Stimulated activated CD4-positive, alpha-beta T cell treated with anti-CD3 and anti-CD28 coated beads, Interleukin-4, amount 100 ng/mL, for 1 hour (primary cell): ENCODE measurements at places on chromosomes 11 and 22.

DNA sequence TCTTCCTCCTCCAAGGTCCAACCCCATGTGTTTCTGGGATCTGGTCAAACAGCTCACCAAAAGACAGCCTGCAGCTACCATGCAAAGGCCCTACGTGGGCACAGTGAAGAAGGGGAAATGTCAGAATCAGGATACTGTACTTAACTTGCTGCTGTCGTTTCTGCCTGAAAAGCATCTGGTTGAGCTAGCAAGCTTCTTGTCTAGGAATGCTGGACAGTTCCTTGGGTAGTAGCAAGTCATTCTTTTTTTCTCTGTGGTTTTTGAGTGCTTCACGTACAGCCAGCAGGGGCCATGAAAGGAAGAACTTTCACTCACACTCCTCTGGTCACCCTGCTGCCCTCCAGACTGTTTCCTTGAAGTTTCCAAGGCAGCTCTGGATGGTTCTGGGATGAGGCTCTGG is 24.7 kb downstream of the RCOR2 start:
- DNase-seq: no peak

- DNase-seq: no peak
Measured at GRCh38 chr11:110621826-110622225, 90.4 kb downstream of the ARHGAP20 start.

DNA sequence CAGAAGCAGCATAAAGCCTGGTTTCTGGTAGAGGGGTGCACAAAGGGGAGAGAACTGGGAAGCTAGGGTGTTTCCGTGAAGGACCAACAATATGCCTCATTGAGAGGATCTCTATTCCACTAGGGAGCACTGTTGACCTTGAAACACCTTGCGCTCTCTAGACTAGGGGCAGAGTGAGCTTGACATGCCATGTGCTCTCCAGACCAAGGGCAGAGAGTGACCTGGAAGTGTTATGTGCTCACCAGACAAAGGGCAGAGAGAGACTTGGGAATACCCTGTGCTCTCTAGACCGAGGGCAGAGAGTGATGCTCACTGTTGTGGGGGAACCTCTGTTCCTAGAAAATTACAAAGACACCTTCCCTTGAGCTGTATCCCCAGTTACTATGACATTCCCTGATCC is 15.2 kb upstream of the EI24 start:
- no peak for DNase-seq

DNA sequence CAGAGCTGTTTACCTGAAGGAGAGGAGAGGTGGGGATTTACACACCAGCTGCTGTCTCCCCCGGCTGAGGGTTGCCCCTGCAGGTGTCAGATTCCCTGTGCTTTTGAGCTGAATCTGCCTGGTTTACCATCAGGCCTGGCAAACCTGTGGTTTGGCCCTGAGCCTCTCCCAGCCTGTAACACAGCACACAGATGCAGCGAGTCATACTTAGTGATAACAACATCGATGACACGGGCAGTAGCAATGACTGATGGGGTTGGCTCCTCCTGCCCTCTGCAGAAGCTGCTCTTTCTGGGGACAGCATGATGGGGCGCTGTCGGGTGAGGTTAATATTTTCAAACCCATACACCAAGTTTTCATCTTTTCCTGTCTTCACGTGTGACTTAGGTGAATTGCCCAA is 380.0 kb upstream of the B3GAT1 start:
- DNase-seq: no peak

- DNase-seq: no peak
Measured at GRCh38 chr11:18222814-18223421, 13.7 kb downstream of the SAA4 start.

DNA sequence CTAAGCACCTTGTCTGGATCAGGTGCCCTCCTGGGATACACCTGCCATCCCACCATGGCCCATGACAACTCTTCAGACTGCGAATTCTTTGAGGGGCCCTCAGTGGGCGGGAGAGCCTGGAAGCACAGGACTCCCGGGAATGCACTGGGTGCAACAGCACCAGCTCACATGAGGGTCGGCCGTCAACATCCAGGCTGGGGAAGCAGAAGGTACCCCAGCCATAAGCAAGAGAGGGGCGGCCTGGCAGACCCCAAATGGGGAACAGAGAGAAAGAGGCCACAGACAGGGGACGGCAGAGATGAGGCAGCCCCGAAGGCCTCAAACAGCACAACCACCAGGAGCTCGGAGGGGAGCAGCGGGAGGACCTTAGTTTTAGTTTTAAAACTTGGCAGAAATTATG is 94.4 kb downstream of the PHF21B start:
- DNase-seq: no peak

- DNase-seq: no peak
Measured at GRCh38 chr11:65806979-65807378, 20.1 kb downstream of the OVOL1 start.

DNA sequence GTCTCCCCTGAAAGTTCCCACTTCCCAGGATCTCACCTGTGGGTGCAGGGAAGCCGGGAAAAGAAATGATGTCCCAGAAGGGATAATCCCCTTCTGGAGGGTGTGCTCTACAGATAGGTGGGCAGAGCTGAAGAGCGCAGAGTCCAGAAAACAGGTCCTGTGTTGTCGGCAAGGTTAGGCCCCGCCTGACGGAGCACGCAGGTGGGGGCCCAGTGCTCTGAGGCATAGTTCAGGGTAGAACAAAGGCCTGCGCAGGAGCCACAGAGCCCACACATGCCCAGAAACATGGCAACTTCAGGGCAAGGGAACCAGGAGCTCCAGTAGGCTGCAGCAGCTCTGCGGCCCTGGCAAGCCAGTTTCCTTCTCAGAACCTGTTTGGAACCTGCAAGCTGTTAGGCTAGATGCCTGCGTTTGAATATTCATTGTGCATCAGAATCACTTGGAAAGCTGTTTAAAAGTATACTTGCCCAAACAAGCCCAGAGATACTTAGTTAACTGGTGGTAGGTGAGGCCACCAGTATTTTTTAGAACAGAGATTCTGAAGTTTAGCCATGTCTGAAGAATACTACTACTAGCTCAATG is 386.6 kb downstream of the BUD13 start:
- DNase-seq: no peak

DNA sequence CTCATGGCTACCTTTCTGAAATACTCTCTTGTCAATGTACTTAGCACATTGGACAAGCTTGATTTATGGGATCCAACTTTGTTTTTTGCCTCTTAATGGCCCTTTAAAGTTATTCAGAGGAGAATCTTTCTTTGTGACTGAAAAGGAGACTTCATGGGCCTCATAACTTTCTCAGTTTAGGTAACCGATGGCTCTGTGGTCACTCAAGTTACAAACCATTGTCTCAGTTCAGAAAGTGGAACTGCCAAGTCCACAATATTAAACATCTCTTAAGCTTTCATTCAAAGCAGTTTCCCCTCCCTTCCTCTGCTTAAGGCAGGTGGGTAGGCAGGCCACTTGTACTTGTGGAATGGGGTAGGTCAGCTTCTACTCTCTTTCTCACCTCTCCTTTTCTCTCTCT is 12.3 kb upstream of the ARL14EP start:
- no peak for DNase-seq

- DNase-seq: no peak
Measured at GRCh38 chr11:34006876-34007275, 44.7 kb upstream of the CAPRIN1 start.

GRCh38 chr22:39070186-39070585 is 6.9 kb upstream of the APOBEC3G start:
- no peak for DNase-seq

DNA sequence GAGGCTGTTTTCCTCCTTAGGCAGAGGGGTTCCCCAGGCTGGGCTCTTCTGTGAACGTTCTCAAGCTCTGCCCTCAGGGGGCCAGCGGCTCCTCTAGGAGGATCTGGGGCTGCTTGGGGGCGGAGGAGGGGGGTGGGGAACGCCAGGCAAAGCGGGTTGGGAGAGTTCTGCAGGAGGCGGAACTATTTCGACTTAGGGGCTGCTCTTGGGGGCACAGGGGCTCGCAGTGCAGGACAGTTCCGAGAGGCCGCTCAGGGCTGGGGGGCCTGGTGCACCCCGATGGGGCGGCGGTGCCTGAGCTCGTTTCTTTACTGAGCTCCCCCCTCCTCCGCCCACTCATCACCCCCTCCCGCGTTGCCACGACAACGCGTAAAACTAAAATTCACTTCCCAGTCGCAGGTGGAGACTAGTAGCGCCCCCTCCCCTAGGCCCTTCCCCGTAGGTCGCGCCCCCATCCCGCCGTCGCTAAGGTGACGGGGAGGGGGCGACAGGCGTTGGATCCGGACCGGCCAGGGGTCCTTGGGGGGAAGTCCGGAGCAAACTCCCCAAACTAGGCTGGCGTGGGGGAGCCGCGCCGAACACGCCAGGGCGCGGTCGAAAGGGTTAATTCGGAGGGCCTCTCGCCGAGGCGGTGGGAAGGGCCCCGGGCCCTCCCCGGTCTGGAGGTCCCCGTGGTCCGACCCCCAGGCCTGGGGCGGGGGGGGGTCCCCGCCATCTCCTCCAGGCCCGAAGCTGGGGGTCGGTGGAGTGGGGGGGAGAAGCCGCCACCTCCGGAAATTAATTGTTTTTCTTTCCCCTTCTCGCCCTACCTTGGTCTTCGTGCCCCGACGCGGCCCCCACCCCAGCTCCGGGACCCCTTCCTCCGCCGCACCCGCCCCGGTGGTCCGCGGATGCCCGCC is 857 bp downstream of the SHANK3 start:
- peak; percentile 17 for DNase-seq

DNA sequence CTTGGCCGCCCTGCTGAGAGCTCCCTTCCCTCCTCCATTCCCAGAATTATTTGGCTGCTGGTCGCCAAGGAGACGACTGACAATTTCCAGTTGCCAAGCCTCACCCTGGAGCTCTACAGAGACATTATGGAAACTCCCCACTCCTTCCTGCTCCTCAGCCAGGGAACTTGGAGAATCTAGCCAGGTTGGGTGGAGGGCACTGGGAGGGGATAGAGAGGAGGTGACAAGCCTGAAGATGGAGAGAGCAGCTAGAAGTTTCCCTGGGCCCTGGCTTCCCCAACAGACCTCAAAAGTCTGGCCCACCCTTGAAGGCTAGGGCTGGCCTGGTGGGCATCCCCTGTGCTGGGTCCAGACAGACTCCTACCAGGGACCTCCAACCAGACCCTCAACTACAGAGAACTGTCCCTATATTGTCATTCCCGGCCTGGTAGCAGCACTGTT is 6.7 kb upstream of the VSIG10L2 start:
- no peak for DNase-seq

- DNase-seq: no peak
Measured at GRCh38 chr11:34349882-34350281, 7.9 kb downstream of the ABTB2 start.

DNA sequence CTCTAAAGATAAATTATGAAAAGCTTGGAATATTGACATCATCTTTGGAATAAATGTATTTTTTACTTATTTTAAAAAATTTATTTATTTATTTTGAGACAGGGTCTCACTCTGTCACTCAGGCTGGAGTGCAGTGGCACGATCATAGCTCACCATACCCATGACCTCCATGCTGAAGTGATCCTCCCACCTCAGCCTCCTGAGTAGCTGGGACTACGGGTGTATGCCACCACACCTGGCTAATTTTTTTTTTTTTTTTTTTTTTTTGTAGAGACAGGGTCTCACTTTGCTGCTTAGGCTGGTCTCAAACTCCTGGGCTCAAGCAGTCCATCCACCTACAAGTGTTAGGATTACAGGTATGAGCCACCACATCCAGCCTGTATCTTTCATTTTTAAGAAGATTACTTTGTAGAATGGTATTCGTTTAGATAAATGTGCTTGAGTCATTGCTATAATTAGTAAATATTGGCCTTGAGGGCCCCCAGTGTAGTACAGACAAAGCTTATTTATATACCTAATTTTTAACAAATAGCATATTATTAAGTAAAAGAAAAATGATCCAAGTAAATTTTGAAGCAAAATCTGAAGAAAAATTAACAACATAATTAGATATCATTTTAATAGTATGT is 8.5 kb downstream of the SWAP70 start:
- no peak for DNase-seq

GRCh38 chr11:121033635-121034034 is 9.7 kb downstream of the TBCEL start:
- no peak for DNase-seq

DNA sequence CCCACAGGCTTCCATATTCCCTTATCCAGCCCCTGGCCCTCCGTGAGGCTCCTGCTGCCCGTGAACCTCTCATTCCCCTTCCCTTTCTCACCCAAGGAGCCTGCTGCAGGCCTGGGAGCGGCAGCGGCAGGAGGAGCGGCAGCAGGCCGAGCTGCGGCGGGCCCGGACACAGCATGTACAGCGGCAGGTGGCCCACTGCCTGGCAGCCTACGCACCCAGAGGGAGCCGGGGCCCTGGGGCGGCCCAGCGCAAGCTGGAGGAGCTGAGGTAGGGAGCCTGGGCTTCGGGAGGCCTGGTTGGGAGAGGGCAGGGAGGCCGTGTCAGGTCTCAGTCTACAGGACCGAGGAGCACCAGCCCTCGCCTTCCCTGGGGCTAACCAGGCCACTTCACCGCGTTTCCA is 8.1 kb upstream of the SART1 start:
- DNase-seq: no peak

DNA sequence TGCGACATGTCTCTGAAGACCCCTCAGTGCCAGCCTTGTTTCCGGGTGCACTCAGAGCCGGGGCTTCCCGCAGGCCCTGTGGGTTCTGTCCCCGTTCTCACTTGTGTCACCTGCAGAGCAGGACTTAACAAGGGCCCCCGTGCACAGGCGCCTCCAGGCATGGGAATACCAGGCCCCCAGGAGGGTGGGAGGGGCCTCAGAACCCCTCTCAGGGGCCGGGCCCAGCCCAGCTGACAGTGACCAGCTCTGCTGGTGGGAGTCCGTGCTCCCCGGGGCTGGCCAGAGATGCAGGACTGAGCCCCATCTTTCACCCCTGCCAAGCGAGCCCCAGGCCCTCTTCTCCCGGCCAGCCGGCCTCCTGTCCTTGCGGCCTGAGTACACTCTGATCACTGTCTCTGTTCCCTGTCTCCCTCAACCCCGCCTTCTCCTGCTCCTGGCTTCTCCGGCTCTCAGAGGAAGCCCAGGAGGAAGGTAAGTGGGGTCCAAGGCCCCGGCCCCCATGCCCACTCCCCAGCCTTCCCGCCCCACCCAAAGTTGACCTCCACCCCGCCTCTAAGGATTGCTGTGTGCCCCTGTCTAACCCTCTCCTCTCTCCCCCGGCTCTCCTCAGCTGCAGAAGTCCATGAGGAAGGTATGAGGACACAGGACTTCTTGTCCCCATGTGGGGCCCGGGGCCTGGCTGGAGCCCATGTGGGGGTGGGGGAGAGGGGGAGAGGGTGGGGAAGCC is 5.3 kb downstream of the TNNT3 start:
- no peak for DNase-seq

- peak; percentile 70 for DNase-seq
Measured at GRCh38 chr22:23178512-23179254, 1.6 kb upstream of the BCR start.

DNA sequence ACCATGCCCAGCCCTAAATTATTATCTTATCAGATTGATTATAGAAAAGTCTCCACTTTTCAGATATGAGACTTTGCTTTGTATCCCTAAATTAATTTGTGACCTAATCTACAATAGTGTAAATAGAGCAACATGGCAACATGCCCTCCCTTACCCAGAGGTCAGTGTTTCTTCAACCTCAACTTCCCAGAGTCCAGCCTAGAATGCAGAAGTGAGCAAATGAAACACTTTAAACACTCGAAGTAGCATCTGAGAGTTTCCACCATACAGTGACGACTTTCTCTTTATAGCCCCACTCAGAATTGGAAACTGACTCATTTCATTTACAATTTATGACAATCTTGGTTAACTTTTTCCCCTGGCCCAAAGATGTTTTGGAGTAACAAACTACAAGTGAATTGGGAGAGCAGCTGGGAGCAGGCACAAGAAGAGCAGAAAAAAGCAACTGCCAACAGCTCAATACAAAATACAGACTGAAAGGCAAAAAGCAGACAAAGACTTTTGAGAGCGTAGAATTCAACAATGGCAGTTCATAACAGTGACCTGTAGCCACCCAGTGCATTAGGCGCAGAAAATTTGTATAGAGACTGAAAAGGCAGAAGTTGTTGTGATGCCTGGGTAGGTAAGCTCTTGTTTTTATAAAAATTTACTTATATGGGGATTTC is 10.1 kb upstream of the BLID start:
- no peak for DNase-seq
